ENCODE measurements at places on chromosomes 16 and 17.
A peak's percentile ranks its signal among the peaks of the same experiment; 100 is the strongest.

GRCh38 chr17:63516910-63517824 is 6.0 kb upstream of the KCNH6 start:
- DNase-seq, result no peak

DNA sequence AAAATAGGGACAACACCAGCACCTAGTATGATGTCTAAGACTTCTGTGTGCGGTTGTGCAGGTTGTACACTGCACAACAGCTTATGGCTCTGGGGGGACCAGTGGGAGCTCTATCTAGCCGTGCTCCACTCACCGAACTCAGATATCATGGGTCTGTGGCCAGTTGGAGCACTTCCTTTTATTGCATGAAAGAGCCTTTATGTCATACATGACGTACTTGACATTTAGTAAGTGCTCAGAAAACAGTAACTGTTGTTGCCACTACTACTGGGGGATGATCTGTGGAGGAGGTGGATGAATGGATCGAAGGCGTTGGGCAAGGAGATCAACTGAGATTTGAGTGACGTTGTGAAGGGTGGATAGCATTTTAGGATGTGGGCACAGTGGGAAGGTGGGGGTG is 368.8 kb downstream of the SNX29 start:
- DNase-seq, result no peak

DNA sequence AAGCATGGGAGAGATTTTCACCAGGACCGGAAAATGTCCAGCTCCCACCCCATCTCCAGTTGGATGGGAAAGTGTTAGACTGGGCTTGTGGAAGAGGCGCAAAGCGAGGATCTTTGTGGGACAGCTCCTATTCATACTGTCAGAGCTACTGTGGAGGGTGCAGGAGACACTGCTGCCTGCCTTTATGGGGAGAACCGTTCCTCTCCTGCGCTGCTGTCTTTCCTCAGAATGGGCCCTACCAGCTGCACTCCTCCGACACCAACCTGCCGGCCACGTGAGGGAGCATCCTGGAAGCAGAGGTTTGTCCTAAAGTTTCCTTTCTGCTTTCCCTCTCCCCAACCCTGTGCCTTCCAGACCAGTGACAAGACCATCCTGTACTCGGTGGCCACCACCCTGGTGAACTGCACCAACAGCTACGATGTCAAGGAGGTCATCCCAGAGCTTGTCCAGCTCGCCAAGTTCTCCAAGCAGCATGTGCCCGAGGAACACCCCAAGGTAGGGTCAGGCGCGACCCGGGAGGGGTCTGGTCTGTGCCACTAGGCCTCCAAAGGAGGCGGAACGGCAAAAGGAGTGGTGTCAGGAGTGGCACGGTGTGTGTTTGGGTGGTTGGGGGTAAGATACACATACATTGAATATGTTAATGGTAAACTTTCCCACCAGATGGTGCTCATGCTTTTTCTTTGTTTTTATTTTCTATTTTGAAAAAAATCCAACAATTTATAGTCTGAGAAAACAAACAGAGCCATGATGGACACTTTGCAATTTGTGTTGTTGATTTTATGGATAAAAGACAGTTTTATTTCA is 23.0 kb downstream of the SLC35G3 start:
- peak; percentile 32 for DNase-seq

DNA sequence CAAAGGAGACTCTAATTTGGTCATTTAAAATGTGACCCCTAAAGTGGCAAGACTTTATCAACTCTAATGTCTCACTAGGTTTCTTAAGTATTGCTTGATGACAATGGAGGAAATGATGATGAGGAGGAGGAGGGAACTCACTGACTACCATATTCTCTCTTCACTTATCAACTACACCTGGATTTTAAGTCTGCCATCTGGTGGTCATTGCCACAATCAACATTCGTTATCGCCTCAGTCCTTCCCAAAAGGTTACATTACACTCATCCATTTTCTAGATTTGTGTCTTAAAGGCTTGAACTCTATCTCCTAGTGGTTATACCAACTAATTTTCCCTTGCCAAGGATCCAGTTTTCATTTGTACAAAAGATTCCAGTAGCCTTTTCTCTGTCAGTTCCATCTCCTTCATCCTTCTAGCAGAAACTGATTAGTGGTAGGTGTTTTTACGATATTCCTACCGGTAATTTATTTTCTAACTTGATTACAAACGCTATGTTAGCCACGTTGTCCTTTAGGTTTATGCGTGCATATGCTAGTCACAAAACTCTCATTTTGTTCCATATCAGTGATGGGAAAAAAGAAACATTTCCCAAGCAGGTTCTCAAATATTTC is 114.6 kb upstream of the NOG start:
- DNase-seq, result no peak

- DNase-seq, result peak; percentile 36
Measured at GRCh38 chr17:42428141-42428944, 5.3 kb upstream of the CAVIN1 start.

DNA sequence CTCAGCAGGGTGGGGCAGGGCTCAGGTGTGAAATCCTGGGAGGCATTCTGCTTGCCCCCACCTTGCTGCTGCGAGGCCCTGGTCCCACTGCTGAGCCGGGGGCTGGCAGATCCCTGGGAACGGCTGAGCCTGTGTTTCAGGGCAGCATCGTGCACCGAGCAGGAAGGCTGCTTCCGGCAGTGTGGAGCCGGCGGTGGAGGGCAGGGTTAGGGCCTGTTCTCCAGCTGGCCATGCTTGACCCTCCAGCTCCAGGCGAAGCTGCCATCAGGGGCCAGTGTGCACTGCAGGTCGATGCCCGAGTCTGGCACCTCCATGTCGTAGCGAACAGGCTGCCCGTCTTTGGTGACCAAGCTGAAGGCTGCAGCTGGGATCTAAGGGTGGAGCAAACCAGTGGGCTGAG is 2.5 kb upstream of the SPATA32 start:
- no peak for DNase-seq

All from activated CD8-positive, alpha-beta memory T cell treated with anti-CD3 and anti-CD28 coated beads, Interleukin-2, amount 50 U/mL, for 4 hours (primary cell).